ENCODE measurements at places on chromosomes 5 and 9.

GRCh38 chr9:19728101-19728500 is 60.7 kb downstream of the SLC24A2 start:
- DNase-seq: no peak

- DNase-seq: no peak
Measured at GRCh38 chr5:51806677-51807076, 423.4 kb downstream of the ISL1 start.

GRCh38 chr9:79766091-79766490 is 194.3 kb downstream of the TLE4 start:
- no peak for DNase-seq

DNA sequence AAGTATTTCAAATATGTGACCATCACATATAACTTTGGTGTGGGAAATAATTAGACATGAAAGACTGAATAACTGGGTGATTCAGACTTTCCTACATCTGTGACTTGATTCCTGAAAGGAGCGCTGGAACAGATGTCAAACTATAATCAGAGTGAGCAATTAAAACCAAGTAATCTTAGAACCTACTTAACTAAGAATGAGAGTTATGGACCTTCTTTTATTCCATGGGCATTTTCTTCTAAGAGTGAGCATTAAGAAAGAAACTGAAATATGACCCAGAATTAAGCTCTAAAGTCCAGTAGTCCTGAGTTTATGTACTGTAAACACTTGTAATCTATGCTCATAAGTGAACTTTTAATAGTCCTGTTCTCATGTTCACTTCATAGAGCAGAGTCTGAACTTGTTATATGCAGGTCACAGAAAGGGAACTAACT is 68.4 kb downstream of the PAM start:
- DNase-seq: no peak

GRCh38 chr5:93022796-93023447 is 558.1 kb downstream of the NR2F1-AS1 start:
- DNase-seq: no peak

GRCh38 chr5:1659100-1659981 is 135.6 kb upstream of the LPCAT1 start:
- DNase-seq: no peak

GRCh38 chr5:170252720-170253350 is 20.1 kb downstream of the C5orf58 start:
- DNase-seq: no peak

DNA sequence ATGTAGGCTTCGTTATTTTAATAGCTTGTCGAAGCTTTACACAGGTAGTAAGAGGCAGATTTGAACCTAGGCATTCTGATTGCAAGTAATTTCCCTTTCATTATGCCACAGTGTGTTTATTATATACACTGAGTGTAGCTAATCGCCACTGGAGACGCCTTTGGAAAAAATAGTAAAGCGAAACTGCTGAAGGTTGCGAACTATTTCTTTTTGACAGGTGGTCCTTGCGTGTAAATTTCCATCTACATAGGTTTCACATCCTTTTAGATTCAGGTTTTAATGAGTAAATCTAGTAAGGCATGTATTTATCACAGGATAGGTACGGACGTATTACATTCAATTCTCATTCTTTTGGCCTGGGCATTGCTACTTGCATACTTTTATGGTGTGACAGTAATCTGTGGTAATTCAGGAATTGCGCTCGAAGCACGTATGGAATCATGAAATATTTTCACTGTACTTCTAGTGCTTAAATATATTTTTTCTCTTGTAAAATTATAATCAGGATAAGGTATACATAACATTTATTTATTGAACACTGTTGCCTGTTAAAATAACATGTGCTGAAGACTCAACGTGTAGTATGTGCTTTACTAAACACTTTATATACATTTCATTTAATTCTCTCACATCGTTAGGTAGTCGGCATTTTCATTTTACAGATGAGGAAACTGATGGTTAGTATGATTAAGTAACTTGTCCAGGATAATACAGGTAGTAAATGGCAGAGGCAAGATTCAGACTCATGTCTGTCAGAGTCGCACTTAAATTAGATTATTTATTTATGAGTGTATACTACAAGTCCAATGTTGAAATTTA is 1.8 kb downstream of the MARCHF6 start:
- no peak for DNase-seq

GRCh38 chr9:35598866-35599590 is 6.0 kb upstream of the TESK1 start:
- DNase-seq: no peak

GRCh38 chr5:139474890-139475791 is 4.3 kb downstream of the SMIM33 start:
- DNase-seq: peak; percentile 55

GRCh38 chr9:34568774-34569173 is 20.8 kb downstream of the CNTFR start:
- DNase-seq: no peak

DNA sequence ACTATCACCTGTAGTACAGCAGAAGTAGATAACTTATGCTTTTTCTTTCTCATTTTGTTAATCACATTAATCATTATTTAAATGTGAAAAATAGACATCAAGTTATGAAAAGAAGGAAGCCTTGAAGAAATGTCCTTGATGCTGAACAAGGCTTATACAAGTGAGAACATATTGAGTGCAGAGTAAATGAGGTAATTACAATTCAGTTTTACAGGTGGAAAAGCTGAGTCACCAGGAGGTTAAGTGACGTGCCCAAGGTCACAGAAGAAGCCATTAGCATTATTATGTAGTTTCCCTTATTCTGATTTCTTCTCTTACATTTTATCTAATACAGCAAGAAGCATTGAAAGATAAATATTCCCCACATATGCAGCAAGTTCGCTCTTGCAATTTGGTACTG is 998.5 kb upstream of the CDH6 start:
- DNase-seq: no peak

DNA sequence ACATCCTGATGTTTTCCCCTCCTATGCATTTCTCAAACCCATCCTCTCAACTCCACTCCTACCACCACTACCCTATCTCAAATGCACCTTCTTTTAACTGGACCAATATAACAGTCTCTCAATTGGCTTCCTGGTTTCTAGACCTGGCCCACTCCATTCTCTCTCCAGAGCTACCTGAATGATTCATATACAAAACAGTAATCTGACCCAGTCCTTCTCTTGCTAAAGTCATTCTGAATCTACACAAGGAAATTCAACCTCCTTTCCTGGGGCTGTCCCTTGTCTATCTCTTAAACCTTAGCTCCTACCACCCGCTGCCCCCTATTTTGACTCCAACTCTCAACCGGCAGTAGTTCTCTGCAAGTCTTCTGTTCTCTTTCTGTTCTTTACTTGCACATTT is 97.2 kb downstream of the PCSK1 start:
- DNase-seq: no peak

DNA sequence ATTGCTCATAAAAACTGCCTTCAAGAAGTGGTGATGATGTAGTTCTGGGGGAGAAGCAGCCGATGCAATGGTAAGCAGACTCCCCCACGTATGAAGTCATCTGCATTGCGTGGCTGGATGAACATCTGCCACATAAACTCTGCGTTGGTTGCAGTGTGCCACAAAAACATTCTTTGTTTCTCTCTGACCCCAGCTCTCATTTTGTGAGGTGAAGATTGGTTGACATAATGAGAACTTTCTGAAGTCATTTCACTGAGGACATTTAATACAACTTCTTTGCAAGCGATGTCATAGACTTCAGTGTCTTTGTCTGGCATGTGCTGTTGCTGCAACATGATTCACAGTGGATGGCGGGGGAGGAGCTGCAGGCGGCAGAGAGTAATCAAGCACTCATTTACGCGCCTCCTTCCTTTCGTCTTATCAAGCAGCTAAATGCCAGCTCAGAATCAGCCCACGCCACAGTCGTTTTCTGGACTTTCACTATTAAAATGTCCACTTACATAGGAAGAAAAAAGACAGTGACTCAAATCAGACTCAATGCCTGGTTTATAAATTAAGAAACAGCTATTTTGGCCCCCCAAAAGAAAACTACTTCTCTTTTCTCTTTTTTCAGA is 91.5 kb upstream of the NFIL3 start:
- DNase-seq: no peak

- DNase-seq: no peak
Measured at GRCh38 chr9:7405924-7406604, 393.5 kb downstream of the DMAC1 start.

GRCh38 chr5:68433923-68434879 is 218.6 kb downstream of the PIK3R1 start:
- peak; percentile 94 for DNase-seq

GRCh38 chr5:129445379-129445778 is 14.7 kb upstream of the ADAMTS19 start:
- no peak for DNase-seq

- no peak for DNase-seq
Measured at GRCh38 chr9:28207657-28208056, 634.4 kb upstream of the C9orf72 start.

- DNase-seq: no peak
Measured at GRCh38 chr5:91898898-91899297, 515.8 kb upstream of the ARRDC3 start.

- DNase-seq: no peak
Measured at GRCh38 chr9:16314476-16314875, 556.0 kb downstream of the BNC2 start.

- DNase-seq: peak; percentile 38
Measured at GRCh38 chr5:40678026-40678425, 1.7 kb upstream of the PTGER4 start.

DNA sequence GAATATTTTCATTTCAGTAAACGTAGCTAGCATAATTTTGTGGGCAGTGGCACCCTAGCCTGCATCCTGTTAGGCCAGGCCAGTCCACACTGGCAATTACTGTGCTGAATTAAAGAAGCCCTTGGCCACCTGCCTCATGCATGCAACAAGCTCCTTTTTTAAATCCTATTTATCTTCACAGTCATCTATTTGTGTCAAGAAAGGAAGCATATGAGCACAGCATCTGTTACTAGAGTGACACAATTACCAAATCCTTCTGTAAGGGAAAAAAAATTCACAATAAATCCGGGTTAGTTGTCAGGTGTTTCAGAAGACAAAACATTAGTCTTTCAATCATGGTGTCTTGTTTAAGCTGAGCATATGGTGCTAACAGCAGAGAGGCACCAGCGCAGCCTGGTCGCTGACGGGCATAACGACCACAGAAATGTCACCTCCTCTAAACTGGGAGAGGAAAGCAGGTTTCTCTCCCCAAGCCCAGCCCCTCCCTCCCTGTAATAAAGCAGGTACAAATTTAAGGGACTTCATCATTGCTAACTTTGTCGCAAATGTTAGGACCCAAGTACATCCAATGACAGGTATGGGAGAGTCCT is 520.6 kb downstream of the CTNND2 start:
- DNase-seq: no peak

GRCh38 chr5:125272357-125272756 is 525.9 kb upstream of the ZNF608 start:
- no peak for DNase-seq
